Cardiac fibroblast (primary cell): ENCODE measurements at places on chromosomes 1 and 21.

GRCh38 chr1:115807723-115808122 lies 33.2 kb downstream of the NHLH2 start:
- peak; percentile 87 for DNase-seq

DNA sequence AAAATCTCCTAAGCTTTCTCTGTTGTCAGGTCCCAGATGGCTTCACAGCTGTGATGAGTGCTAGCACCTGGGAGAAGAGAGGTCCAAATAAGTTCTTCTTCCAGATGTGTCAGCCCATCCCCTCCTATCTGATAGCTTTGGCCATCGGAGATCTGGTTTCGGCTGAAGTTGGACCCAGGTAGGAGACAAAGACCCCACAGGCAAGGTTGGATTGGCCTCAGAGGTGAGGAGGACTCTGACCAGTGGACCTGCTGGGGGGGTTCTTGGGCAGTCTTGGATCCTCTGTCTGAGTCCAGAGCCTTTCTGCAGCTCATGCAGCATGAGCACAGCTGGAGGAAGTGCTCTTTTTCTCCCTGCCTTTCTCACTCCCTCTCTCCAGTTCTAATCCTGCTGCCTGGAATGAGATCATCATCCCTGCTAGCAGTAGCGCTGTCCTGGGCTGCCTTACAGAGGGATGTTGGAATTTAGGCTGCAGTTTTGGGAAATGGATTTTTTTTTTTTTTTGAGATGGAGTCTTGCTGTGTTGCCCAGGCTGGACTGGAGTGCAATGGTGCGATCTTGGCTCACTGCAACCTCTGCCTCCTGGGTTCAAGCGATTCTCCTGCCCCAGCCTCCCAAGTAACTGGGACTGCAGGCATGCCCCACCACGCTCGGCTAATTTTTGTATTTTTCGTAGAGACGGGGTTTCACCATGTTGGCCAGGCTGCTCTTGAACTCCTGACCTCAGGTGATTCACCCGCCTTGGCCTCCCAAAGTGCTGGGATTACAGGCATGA lies 7.1 kb downstream of the RNPEP start:
- no peak for DNase-seq

- DNase-seq: no peak
Measured at GRCh38 chr1:71836904-71837303, 445.4 kb downstream of the NEGR1 start.

DNA sequence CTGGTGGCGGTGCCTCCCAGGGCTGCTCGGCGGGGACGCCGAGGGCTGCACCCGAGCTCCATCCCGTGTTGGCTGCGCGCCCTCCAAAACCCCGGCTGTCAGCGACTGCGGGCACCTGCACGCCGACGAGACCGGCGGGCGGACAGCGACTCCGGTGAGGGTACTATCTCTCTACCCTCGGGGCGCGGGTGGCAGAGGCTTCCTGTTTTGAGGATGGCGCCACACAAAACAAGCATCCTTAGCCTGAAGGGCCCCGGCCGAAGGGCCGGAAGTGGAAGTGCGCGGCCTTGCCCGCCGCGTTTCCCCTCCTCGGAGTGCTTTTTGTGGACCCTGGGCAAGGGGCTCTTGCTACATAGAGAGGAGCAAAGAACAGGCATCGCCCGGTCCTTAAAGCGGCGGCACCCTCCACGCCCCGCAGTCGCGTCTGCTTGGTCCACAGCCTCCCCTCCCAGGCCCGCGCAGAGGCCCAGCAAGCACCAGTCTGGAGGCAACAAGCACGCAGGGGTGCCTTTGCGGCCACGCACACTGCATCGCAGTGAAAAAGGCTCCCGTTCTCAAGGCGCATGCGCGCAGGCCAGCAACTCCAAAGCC lies 561 bp upstream of the COQ8A start:
- DNase-seq: no peak

DNA sequence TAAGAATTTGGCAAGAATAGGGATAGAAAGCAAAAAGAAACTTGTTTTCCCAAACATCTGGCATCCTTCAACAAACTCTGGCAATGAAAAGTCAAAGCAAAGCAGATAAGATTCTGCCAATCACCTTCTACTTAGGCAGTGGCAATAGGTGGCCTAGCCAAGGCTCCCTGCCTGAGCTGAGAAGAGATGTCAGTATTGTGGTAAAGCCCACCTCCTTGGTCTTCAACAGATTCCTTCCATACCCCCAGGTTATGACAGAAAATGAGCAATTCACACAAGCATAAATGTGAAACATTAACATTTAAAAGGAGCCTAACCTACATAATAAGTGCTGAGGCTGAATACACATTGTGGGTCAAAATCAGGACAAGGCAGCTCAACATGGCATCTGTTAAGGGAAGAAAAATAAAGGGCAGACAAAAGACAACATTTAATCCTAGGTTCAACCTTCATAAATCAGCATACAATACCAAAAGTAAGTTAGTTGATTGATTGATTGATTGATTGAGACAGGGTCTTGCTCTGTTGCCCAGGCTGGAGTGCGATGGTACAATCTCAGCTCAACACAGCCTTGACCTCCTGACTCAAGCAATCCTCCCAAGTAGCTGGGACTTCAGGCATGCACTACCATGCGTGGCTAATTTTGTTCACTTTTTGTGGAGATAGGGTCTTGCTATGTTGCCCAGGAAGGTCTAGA lies 123.1 kb downstream of the AKT3 start:
- DNase-seq: no peak

GRCh38 chr1:223731133-223731770 lies 18.9 kb downstream of the CAPN2 start:
- peak; percentile 86 for DNase-seq

GRCh38 chr1:206066479-206067171 lies 13.7 kb downstream of the RHEX start:
- DNase-seq: peak; percentile 4
